Spinal cord (tissue), 10 donors: ENCODE measurements at places on chromosomes 5 and 9. TPM values are rescaled to one million over a fixed set of nuclear protein-coding genes. Genes with fewer than 3 reads are reported as not detected.

DNA sequence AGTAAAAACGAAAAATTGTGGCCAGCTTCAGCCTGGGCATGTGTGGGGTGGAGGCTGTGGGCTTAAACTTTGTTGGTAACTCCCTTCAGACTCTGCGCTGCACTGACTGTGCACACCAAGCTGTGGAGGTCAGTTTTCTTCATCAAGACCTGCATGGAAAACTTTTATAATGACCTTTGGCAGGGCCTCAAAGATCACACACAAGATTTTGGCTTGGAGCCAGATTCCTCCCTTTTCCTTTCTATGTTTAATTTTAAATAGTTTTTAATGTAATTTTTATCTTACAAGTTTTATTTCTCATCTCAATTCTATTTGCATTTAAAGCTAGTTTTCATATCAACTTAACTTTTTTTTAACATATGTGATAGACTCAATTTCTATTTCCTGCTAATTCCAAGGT lies 1211.1 kb upstream of the CDH18 start:
- no peak for DNase-seq
- no peak overlapping the region for H3K4me3 ChIP-seq
- no peaks in the 10 kb centered on the region for H3K27me3 ChIP-seq
- no peaks in the 10 kb centered on the region for H3K4me1 ChIP-seq

GRCh38 chr5:31952067-31952466 lies 222.1 kb downstream of the GOLPH3 start:
- DNase-seq = no peak
- no peak overlapping the region for H3K4me3 ChIP-seq
- H3K27me3 ChIP-seq = no peaks in the 10 kb centered on the region
- H3K4me1 ChIP-seq = no peaks in the 10 kb centered on the region
- H3K27ac ChIP-seq = no peak overlapping the region

- H3K27me3 ChIP-seq = no peaks in the 10 kb centered on the region
- H3K4me3 ChIP-seq = no peak overlapping the region
- no peak for DNase-seq
- H3K36me3 ChIP-seq = no peaks in the 10 kb centered on the region
- no peaks in the 10 kb centered on the region for H3K4me1 ChIP-seq
Measured at GRCh38 chr9:112355427-112355897, 22.0 kb upstream of the PTBP3 start.

DNA sequence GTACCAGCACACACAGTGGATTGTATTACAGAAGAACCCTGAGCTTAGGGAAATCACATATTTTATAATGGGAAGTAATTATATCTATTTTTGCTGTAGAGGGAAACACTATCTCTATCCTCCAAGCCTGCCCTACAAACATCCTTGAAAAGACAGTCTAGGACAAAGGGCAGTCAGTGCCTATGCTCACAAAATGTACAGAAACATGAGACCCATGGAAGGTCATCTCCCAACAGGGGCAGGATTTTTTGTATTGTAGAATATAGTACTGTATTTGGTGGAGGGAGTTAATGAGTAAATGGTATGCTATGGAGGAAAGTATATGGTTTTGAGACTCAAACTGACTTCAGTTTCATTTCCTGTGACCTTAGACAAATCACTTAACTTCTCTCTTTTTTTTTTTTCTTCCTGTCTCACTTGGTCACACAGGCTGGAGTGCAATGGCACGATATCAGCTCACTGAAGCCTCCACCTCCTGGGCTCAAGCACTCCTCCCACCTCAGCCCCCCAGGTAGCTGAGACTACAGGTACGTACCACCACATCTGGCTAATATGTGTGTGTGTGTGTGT lies 5.8 kb upstream of the RAB14 start:
- H3K27ac ChIP-seq = no peak overlapping the region
- H3K4me3 ChIP-seq = no peak overlapping the region
- H3K36me3 ChIP-seq = no peaks in the 10 kb centered on the region
- peaks cover 4% of the 10 kb centered on the region for H3K4me1 ChIP-seq
- no peaks in the 10 kb centered on the region for H3K27me3 ChIP-seq

GRCh38 chr5:44909004-44909403 lies 100.3 kb downstream of the MRPS30 start:
- no peak for DNase-seq
- no peaks in the 10 kb centered on the region for H3K4me1 ChIP-seq
- H3K36me3 ChIP-seq = no peaks in the 10 kb centered on the region
- no peak overlapping the region for H3K4me3 ChIP-seq
- no peaks in the 10 kb centered on the region for H3K27me3 ChIP-seq

GRCh38 chr9:137161558-137162486 lies 8.0 kb downstream of the LRRC26 start:
- peaks cover 88% of the 10 kb centered on the region for H3K36me3 ChIP-seq
- no peak overlapping the region for H3K27ac ChIP-seq
- peaks cover 81% of the 10 kb centered on the region for H3K27me3 ChIP-seq
- peaks cover 14% of the 10 kb centered on the region for H3K4me1 ChIP-seq

DNA sequence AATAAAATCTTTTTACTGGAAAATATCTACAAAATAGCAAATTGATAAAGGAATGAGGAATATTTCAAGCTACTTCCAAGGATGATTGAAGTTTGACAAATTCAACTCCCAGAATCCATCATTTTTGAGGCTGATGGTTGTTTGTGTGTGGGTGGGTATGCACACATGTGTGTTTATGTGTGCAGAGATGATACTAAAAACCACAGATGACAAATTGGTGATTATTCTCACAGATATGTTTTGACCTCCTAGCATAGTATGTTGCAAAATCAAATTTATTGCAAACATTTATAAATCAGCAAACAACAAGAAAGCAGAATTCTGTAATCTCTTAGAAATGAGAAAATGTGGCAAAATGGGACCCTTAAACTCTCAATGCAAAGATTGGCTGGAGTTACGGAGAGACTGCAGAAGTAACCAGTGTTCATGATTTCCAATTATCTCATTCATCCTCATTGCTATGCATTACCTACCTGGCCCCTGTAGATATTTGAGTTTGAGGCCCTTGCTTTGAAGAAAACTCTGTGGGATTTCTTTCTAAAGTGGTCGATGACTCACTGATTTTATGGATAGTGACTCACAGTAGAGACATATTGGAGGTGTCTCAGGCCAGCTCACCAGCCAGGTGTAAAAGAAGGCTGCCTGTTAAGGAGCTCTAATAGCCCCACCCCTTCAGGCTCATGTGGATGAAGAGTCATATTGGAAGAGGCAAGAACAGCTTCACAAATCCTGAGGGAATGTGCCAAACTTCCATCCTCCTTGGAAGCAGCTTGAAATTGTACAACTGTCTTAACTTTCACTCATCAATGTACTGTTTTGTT lies 44.6 kb upstream of the TMC1 start:
- H3K4me3 ChIP-seq = no peak overlapping the region
- no peaks in the 10 kb centered on the region for H3K36me3 ChIP-seq
- DNase-seq = no peak

- no peaks in the 10 kb centered on the region for H3K4me1 ChIP-seq
- no peak overlapping the region for H3K4me3 ChIP-seq
- H3K36me3 ChIP-seq = no peaks in the 10 kb centered on the region
- DNase-seq = no peak
- no peak overlapping the region for H3K27ac ChIP-seq
- no peaks in the 10 kb centered on the region for H3K27me3 ChIP-seq
Measured at GRCh38 chr9:83154087-83154736, 91.3 kb upstream of the RASEF start.

DNA sequence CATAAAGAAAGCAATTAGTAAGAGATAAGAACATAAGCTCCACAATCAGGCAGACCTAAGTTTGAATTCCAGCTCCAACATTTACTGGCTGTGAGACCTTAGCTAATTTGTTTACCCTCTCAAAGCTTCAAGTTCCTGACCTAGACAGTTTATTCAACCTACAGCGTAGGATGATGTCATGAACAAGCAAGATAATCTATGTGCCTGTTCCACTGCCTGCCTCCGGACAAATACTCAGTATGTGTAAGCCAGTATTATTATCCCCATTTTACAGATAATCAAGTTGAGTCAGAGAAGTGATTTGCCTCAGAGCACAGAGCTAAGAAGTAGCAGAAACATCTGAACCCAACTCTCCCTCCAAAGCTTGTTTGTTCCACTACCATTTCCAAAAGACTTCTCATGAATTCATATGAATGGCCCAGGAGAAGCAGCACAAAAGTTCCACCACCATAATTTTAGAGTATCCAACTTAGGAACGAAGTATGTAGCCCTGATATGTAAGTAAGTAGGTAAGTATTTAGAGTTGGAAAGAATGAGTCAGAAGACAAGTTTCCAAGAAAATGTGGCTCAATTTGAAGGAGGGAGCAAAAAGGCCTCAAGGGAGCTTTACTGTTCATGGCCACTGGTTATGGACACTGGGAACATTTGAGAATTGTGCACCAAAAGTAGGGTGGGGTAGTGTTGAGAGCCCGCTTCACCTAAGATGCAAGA lies 398.2 kb downstream of the NFIB start:
- no peaks in the 10 kb centered on the region for H3K4me1 ChIP-seq
- no peak overlapping the region for H3K4me3 ChIP-seq
- no peak overlapping the region for H3K27ac ChIP-seq
- H3K36me3 ChIP-seq = no peaks in the 10 kb centered on the region

DNA sequence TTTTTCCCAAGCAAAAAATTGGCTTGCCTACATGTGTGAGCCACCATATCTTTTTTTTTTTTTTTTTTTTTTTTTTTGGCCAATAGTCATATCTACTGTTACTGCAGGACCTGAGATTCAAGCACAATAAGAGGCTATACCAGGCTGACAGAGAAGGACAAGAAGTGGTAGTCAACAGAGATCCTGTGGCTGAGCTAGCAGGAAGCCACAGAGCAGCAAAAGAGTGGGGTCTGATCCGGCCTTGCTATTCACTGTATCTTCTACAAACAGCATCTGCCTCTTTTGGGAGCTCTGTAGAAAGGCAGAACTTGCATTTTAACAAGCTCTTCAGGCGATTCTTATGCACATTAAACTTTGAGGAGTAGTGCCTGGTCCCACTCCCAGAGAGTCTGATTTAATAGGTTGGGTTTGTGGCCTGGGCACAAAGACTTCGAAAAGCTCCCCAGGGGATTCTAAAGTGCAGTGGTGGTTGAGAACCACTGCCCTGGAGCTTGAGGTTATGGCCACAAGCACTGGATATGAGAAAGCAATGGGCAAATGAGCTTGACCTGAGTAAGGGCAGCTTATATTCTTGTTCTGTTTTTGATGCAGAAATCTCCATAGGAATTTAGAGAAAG lies 162.8 kb downstream of the PIK3R1 start:
- no peak for DNase-seq
- H3K27me3 ChIP-seq = no peaks in the 10 kb centered on the region
- H3K4me3 ChIP-seq = no peak overlapping the region
- H3K36me3 ChIP-seq = no peaks in the 10 kb centered on the region
- H3K4me1 ChIP-seq = no peaks in the 10 kb centered on the region

Gene EXOC3
- total RNA-seq = 44.2 TPM

Gene PLAC8L1
- total RNA-seq = not detected
